Activated naive CD4-positive, alpha-beta T cell treated with anti-CD3 and anti-CD28 coated beads, Interleukin-2, amount 50 U/mL, for 16 hours (primary cell): ENCODE measurements at places on chromosomes 7 and 10.

- DNase-seq, result no peak
Observed at GRCh38 chr7:72182036-72182435, 230.1 kb downstream of the CALN1 start.

DNA sequence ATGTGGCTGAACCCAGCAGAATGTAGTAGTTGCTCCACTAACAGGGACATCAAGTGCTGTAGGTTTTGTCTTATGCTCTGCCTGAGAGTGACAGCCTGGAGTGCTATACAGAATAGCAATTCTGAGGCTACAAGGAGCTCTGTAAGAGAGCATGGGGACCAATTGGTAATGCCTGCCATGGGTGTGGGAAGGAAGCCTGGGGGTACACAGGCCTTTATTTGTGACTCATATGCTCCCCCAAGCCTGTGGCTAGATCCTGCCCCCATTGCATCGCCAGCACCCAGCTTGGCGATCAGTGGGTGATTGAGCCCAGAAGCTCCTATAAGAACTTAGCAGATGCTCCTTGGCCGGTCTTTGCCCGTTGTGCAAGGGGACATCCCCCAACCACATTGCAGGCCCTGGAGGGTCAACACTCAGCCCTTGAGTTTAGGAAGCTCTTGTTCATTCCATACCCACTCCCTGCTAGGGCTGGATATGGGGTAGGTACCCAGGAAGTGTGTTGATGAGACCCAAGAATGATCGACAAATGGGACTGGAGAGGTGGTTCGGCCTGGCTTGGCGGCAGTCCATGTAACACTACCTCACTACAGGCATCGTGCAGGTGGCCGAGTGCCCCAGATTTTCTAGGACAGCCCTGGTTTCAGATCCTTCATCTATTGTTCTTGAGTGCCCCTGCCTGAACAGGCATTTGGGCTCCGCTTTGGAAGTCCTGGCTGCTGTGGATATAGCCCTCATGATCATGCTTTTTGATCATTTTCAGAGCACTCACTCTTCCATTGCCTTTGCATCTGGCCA lies 37.7 kb downstream of the ZMIZ1 start:
- no peak for DNase-seq

- DNase-seq, result no peak
Observed at GRCh38 chr7:29332875-29333855, 138.6 kb downstream of the CHN2 start.

DNA sequence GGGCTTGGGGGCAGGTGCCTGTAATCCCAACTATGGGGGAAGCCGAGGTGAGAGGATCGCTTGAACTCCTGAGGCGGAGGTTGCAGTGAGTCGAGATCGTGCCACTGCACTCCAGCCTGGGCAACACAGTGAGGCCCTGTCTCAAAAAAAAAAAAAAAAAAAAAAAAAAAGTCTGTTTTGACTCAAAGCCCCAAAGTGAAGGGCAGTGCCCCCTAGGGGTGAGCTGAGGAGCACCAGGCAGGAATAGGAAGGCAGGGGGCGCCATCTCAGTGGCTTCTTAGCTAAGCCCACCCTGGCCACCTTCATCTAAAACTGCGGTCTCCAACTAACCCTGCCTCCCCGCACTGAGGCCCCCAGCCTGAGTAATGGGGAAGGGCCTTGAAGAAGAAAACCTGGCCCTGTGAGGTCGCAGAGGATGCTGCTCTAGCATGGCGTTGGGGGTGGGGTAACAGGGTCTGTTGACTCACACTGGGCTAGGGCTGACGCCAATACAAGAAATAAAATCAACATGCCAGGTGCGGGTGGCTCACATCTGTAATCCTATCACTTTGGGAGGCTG lies 9.8 kb downstream of the PODXL start:
- DNase-seq, result peak; percentile 36

DNA sequence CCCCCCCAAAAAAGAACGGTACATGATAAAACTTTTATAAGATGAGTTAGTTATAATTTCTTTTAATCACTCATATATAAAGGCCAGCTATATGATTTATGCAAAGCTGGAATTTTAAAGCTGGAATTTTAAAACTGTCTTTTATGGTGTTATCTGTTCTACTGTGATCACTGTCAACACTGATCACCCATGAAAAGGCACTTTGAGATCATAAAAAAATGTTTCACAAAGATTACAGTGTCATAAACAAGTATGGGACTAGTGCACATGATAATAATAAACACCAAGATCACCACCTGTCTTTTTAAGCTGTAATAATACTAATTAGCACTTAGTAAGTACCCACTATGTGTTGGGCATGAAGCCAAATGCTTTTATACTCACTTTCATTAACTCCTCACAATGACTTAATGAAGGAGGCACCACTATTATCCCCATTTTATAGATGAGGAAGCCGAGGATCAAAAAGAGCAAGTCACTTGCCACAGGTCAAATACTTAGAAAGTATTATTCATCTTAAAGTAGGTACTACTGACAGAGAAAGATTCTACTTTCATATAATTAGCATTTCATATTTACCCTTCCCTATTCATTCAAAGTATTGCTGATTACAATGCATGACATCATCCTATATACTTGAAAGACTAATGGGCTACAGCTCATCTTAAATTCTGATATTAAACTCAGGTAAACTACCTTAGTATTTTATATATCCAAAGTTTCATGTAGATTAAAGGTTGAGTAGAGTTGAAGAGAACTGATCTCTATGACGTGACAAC lies 8.3 kb upstream of the RHOBTB1 start:
- DNase-seq, result no peak

DNA sequence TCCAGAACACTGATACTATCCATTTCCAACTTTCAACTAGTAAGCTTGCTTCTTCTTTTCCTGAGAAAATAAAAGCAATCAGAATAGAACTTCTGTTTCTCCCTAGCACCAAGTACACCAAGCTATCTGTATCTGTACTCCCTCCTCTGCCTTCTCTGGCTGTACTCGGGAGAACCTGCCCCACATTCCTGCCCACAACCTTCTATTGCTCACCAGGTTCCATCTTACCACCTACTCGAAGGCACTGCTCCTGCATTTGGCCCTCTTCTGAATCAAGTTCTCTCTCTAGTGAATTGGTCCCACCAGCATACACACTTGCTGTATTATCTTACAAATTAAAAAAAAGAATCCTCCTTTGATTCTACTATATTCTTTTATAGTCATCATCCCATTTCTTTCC lies 169.6 kb upstream of the PTN start:
- no peak for DNase-seq

- no peak for DNase-seq
Observed at GRCh38 chr10:106360870-106361269, 803.6 kb downstream of the SORCS1 start.

GRCh38 chr10:29946953-29947700 lies 112.3 kb downstream of the JCAD start:
- no peak for DNase-seq

DNA sequence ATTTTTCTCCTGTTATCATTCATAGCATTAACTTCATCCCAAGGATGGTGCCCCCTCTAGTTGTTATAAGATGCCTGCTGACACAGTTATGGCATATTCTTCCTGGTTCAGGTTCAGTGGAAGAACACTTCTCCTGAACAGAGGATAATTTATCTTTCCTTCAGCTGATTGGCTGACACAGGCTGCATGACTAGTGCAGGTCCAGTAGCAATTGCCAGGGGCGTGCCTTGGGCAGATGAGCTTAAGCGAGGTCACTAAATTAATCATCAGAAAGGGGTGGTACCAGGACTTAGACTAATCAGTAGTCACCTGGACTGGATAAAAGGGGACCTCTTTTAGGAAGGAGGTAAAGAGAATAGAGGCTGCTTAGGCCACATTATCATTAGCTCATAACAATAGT lies 42.3 kb downstream of the BZW2 start:
- no peak for DNase-seq

GRCh38 chr7:140326116-140326928 lies 72.0 kb downstream of the SLC37A3 start:
- peak; percentile 61 for DNase-seq

GRCh38 chr10:18666810-18667209 lies 7.6 kb downstream of the ARL5B start:
- no peak for DNase-seq

DNA sequence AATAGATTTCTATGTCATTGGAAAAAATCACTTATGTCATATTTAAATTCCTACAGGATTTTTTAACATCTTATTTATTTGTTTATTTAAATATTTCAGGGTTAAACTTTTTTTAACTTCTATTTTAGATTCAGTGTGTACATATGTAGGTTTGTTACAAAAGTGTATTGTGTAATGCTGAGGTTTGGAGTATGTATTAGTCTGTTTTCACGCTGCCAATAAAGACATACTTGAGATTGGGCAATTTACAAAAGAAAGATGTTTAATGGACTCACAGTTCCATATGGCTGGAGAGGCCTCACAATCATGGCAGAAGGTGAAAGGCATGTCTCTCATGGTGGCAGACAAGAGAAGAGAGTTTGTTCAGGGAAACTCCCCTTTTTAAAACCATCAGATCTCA lies 65.4 kb downstream of the MGAM2 start:
- no peak for DNase-seq

DNA sequence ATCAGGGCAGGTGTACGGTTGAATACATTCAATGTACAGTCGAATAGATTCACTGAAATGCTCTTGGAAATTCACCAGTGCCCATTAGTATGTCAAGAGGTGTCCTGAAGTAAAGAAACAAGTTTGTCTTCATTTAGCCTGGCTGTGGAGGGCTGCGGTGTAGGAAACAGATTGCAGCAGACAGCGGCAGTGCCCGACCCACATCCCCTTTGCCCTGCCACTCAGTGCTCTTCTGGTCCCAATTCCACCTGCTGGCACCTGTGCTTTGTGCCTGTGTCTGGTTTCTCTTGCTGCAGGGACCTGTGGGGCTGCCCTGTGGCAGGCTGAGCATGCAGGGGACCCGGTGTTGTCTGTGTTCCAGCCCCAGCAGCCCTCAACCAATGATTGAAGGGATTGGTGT lies 183.7 kb downstream of the RPS24 start:
- no peak for DNase-seq

DNA sequence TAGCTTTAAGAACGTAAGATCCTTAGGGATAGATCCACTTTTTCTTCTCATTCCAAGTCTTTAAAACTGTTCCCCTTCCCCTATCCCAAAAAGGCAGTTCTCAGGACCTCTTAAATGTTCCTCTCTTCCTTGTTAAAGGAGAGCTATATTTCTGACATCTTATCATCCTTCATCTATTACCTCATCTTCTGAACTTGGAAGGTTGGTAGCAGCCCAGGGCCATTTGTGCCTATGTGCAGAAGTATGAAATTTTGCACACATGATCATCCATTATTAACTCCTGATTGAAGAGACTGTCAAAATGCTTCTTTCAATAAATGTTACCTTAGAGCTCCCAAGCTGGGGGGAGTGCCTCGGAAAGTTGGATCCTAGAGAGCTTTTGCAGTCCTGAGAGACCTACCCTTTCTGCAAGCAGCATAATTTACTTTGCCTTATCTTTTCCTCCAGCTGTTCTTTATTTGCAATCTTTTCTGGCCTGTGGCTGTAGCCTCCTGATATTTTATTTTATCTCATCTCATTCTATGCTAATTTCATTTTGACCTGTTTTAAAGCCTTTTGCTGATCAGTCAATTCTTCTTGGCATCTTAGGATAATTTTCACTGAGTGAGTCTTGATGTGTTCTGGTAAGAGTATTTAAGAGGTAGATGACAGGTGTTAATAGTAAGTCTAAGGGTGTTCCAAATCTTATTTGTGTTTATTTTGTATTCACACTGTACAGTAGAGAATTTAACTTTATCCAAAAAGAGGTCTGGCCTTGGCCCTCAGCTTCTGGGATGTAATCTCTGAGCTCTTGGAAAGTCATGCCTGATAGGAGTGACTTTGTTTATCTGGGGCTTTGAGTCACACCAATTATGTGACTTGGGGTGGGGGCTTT lies 135.0 kb upstream of the PDLIM1 start:
- DNase-seq, result no peak

DNA sequence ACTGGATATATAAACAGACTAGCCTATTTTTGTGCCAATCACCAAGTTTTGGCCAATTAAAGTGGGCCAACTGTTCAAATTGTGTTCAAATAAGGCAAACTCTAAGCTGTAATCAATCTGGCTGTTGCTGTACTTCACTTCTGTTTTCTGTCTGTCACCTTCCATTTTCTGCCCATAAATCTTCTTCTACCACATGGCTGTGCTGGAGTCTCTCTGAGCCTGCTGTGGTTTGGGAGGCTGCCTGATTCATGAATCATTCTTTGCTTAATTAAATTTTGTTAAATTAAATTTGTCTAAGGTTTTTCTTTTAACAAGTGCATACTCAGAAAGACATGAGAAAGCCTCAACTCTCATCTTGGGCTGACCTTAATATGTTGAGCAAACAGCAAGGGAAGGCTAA lies 172.6 kb upstream of the VIPR2 start:
- DNase-seq, result no peak

DNA sequence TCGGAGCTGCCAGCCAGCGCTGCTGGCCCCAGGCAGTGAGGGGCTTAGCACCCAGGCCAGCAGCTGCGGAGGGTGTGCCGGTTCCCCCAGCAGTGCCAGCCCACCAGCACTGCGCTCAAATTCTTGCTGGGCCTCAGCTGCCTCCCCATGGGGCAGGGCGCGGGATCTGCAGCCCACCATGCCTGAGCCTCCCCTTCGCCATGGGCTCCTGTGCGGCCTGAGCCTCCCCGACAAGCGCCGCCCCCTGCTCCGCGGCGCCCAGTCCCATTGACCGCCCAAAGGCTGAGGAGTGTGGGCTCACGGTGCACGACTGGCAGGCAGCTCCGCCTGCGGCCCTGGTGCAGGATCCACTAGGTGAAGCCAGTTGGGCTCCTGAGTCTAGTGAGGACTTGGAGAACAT lies 525.0 kb downstream of the PTPRN2 start:
- no peak for DNase-seq

DNA sequence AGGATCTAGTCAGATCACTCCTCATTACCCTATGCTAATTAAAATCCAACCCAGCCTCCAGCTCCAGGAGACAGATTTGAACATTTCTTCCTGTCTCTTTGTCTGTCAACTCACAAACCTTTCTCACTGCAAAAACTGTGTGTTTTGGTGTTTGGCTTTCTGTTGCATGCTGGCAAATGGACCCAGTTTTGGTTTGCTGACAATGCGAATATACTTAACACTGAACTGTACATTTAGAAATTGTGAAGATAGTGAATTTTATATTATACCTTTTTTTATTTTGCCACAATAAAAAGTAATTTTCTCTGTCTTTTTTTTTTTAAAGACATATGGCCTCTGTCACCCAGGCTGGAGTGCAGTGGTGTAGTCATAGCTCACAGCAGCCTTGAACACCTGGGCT lies 18.3 kb upstream of the TNPO3 start:
- DNase-seq, result no peak

DNA sequence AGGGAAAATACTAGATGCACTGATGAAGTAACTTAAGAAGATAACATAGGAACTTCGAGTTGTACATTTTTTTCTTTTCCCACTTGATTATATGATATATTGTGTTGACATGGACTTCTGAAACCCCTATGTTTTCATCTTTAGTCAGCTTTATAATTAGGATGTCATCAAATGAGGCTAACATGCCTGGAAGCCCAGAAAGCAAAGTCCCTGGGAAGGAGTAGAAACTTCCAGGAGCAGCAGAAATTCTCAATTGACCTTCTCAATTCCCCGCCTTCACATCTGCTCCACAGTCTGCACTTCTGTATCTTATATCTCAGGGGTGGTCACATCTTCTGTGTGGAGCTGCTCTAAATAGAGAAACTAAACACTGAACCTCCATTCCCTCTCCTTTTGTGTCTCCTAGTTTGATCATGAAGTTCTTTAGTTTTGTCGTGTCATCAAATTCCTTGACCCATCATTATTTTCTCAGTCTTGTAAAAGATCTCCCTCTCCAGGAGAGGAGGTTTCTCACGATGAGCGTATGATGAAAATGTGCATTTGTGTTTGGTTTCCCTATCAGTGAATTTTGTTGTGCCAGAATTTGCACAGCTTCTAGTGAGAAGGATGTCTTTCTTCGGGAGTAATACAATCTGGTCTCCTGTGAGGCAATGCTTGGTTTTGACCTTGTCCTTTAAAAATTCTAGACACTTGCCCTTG lies 303.3 kb downstream of the SUGCT start:
- DNase-seq, result no peak
